NCI-H774 (cell line): ENCODE measurements at places on chromosomes 12 and 14.

DNA sequence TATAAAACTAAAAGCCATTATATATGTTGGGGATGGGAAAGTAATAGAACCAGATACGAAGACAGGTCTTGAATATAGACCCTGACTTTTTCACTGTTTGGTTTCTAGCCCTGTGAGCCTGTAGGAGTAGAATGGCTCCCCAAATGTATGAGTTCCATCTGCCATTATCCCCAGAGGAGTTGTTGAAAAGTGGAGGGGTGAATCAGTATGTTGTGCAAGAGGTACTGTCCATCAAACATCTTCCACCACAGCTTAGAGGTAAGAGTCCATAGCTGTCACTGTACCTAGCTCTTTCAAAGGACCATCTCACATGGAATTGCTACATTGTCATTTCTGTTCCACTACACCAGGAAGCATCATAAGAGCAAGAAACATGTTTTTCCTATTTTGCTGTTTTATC is 1.1 kb downstream of the NCAPD2 start:
- no peak for DNase-seq

GRCh38 chr14:93395231-93395630 is 35.5 kb upstream of the UNC79 start:
- no peak for DNase-seq

GRCh38 chr14:44041700-44042099 is 465.4 kb downstream of the FSCB start:
- no peak for DNase-seq

- no peak for DNase-seq
Measured at GRCh38 chr12:47123730-47124129, 44.0 kb upstream of the AMIGO2 start.

GRCh38 chr12:1865284-1865866 is 45.0 kb downstream of the LRTM2 start:
- no peak for DNase-seq

GRCh38 chr12:73486256-73486655 is 1051.4 kb upstream of the ATXN7L3B start:
- DNase-seq, result no peak

- no peak for DNase-seq
Measured at GRCh38 chr12:98645572-98646067, 530 bp downstream of the APAF1 start.
